Body of pancreas (tissue), 4 donors: ENCODE measurements at places on chromosomes 5 and 9. TPM values are rescaled to one million over a fixed set of nuclear protein-coding genes. Genes with fewer than 3 reads are reported as not detected.
A peak's percentile ranks its signal among the peaks of the same experiment; 100 is the strongest.

- no peak for DNase-seq
These were observed 93.7 kb upstream of the SIMC1 start for GRCh38 chr5:176144508-176144907.

DNA sequence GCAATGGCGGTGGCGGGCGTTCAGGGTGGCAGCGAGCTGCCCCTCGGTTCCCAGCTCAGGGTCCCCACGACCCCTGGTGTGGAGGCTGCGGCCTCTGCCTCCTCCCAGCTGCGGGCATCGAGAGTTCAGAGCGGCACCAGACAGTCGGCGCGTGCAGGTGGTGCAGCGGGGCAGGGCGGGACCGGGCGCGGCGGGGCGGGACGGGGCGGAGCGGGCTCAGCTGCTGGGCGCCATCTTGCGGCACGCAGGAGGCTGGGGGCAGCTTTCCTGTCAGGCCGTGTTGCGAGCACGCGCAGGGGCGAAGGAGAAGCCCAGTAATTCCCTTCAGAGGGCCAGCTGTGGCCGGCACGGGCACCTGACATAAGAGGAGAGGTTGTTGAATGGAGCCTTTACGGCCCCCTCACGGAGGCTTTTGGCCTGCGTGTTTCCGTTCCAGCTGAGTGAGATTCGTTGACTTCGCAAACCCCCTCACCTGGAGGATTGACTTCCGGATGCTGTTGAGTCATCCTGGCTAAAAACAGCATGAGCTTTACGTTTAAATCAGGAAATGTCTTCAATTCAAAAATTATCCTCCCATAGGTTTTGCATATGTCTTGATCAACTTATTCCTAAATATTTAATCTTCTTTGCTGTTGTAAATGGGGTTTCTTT is 587 bp downstream of the C5orf47 start:
- DNase-seq: no peak

GRCh38 chr5:159156426-159157238 is 52.7 kb downstream of the RNF145 start:
- DNase-seq: peak; percentile 65

DNA sequence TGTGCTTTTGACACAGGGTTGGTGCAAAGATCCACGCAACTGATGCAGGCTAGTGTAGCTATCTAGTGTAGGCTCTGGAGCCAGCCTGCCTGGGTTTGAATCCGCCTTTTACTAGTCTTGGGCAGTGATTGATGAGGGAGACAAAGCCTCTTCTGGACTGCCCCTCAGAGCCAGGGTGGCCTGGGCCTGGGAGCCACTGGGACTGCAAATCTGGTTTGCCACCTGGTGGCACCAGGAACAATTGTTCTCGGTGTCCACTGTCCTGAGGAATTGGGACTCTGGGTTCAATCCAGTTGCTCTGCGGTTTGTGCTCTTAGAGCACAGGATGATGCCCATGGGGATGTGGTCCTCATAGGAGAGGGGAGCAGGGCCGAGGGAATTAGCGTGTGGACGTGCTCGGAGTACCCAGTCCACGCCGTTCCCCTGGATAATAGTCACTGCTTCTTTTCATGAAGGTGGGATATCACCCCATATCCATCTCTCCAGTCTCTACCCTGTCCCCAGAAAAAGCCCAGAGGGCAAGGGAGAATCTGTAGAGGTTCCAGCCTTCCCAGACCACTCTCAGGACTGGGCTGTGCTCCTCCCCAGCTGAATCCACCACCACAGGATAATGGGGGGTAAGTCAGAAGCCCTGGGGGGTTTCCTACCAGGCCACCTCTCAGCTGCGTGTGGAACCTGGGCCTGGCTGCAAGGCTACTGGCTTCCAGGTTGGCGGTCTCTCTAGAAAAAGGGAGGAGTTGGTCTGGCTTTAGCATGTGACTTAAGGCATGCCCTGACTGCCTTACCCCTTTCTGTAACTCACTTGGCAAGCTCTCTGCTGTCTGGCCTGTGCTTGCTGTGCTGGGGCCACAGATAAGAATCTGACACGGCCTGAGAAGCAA is 1.9 kb downstream of the B4GALT7 start:
- DNase-seq: no peak

- DNase-seq: no peak
These were observed 897 bp downstream of the NDST1 start for GRCh38 chr5:150508828-150509227.

DNA sequence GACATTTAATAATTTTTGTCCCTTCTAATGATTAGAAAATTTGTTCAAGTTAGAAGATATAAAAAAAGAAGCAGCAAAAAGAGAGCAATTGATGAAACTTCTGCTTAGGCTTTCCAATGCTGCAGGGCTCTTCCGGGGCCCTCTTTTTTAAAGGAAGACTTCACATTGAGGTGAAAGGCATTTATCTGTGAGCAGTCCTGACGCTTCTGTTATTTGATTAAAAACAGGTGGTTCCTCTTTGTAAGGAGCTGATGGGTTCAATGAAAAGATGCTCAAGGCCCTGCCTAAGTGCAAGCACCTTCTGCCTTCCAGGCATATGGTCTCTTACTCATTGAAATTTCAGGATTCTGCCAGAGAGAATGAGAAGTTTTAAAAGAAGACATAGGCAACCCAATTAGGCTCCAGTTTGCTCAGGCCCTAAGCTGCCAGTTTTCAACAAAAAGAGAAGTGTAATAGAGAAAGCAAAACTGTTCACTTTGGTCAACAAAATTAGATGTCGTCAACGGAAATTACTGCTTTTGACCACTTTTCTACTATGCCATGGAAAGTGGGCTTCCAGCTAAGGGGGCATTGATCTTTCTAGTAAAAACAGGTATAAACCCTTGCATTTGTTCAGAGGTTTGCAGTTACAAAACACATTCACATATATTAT is 100.2 kb downstream of the INSYN2B start:
- DNase-seq: no peak

GRCh38 chr5:175742290-175742994 is 84.6 kb downstream of the HRH2 start:
- no peak for DNase-seq

DNA sequence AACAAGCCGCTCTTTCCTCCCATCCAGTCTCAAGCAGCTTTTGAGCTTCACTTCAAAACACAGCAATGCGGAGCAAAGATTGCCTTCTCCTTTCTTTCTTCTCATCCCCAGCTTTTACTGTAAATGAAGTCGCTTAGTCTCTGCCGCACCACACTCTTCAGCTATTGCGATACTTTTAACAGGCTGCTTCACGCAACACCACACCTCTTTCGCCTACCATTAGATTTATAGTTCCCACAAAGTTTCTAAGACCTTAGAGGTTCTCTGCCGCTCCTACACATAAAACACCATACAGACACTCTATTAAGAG is 711 bp downstream of the PGGT1B start:
- no peak for DNase-seq

The PCDH1 gene
- total RNA-seq: 31.3 TPM

The SEMA5A gene
- total RNA-seq: 40.2 TPM

The CAPSL gene
- total RNA-seq: not detected

The POLR3G gene
- 1.6 TPM for total RNA-seq

The AGXT2 gene
- total RNA-seq: not detected
